ENCODE measurements at places on chromosomes 4 and X.

DNA sequence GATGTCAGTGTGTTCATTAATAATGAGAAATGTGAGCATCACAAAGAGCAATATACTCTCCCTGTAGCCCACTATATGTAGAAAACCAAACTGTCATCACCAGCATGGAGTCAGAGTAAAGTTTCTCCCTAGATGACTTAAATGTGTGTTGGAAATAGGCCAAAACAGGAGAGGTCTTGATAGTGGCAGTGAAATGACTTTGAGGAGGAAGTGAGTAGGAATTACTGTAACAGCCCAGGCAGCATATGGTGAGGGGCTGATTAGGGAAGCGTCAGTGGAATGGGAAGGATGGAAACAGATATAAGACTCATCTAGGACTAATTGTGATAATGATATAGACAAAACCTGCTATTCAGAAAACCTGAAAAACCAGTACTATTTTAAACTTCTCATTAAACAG, 83.9 kb downstream of the ATXN3L start:
- DNase-seq: no peak

- no peak for DNase-seq
Measured at GRCh38 chrX:11113731-11114130, 2.6 kb downstream of the HCCS start.

- DNase-seq: no peak
Measured at GRCh38 chr4:10201381-10202223, 85.0 kb upstream of the WDR1 start.

GRCh38 chrX:70168238-70169188, 8.8 kb upstream of the DGAT2L6 start:
- DNase-seq: no peak

DNA sequence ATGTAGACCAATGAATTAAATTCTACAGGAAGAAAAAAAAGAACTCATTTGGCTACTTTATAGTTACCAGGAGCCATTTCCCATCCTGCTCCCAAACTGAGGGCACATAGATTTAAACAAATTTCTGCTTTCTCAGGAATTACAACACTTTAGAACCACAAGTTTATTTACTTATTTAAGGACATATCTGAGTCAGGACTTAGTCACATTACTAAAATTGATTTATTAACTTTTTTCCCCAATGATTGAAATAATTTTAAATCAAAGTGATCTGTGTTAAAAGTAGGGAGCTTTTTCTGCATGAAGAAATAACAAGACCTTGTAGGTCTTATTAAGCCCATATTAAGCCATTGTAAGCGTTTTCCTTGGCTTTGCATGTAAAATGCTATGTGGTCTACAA, 291.0 kb upstream of the HAND2 start:
- DNase-seq: no peak

DNA sequence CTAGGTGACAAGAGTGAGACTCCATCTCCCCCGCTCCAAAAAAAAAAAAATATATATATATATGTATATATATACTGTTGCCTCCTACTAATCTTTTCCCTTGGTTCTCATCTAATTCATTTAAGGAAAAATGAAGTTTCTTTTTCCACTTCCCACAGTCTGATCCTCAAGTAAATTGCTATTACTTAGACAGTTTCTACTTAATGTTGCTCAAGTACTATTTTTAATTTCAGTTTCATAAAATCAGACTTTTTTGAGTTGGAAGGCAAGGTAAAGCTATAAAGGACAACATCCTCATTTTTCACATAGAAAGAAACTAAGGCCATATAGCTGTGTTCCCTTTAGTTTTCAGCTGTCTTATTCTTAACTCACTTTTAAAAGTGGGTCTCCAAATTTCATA, 5.8 kb downstream of the RXFP1 start:
- no peak for DNase-seq

DNA sequence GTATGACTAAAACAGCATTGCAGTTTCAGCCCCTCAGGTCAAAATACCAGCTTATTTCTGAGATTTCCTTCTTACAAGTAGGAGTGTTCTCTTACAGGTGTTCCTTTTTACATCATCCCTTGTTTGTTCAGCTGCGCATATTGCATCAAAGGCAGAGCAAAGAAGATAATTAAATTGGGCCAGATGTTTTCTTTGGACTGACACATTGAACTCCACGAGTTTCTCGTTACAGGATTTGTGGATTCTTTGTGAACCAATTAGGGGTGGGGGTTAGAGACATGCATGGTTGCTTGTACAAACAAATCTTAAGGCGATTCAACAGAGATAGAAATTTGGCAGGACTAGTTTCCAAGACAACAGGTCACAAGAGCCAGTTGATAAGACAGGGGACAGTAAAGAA, 95.7 kb downstream of the SPANXN4 start:
- no peak for DNase-seq

DNA sequence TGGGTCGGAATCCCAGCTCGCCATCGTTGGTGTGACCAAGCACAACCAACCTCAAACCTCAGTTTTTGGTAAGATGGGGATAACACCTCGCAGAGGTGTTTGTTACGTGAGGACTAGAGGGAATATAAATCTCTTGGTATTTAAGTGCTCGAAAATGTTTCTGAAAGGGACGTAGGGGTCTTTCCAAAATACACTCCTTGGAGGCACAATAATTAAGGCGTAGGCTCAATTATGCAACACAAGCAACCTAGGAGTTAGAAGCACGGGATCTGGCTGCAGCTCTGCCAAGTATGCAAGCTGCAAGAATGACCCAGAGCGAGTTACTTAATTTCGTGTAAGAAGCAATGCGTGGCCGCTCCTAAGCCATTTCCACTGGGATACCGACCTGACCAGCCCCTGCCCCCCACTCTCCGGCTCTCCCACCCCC, 552 bp downstream of the ADH5 start:
- DNase-seq: peak; percentile 63

GRCh38 chr4:7367406-7367805, 67.3 kb downstream of the PSAPL1 start:
- DNase-seq: no peak

GRCh38 chrX:81201071-81201470, 642 bp downstream of the HMGN5 start:
- DNase-seq: no peak

- DNase-seq: no peak
Measured at GRCh38 chr4:150318971-150319370, 240.7 kb downstream of the DCLK2 start.

GRCh38 chr4:41022116-41022515, 192.2 kb downstream of the APBB2 start:
- no peak for DNase-seq

DNA sequence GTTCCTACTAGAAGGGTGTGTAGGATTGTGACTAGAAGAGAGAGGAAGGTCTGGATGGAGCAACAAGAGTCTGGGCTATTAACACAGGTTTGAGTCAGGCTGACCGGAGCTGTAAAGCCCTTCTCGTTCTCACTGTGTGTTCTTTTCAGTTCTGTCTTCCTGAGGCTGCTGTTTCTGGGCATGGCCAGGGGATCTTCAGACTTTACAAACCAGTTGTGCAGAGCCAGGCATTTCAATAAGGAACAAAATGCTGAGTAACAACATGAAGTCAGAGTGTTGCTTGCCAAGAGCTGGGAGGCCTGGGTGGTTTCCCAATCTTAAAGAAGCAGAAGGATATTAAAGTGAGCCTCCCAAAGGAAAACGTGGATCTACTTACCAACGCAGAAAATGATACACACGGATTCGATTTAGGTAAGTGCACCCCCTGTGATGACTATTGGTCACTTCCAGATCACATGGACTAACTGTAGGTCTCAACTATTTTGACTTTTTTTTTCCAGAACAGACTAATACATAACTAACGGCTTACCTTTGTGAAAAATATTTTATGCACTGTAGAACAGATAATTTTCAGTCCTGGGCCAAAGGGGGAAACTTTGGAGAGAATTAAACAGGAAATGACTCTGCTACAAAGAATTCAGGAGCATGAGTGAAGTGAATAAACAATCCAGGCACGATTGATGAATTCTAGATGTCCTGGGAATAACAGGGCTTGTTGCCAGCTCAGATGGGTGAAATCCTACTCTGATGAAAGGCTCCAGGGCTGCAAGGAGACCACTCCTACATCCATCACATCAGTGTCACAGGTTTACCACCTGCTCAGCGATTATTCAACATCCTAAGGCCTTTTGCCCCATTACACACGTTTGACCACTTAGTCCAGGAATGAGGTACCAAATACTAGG, 94.5 kb downstream of the ANXA3 start:
- DNase-seq: no peak

DNA sequence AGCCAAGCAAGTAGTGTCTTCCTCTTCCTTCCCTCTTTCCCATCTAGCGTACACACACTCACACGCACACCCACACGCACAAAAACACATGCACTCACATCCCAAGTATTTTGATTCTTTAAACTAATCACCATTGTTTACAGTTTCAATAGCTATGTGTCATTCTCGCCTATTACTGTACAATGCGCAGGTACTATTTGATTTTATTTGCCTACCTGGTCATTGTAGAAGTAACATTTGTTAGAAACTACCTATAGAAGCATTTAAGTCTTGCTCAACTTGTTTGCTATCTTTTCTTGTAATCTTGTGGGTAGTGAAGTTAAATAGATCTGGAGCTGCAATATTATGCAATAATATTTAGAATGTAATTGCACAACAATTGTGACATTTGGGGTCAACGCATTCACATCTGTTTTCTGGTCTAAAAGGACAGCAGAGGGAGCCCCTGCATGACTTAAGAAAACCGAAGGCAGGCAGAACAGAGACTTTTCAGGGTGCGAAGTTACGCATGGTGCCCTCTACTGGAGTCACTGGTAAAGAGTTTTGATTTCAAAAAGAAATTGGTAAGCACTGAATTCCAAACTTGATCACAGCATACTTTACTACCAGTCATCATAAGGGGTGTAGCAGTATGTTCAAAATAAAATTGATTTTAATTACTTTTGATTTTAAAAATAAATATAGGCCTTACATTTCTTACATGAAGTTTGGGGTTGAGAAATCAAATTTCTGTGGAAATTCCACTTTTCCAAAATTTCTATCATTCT, 503.3 kb upstream of the FAM241A start:
- peak; percentile 24 for DNase-seq

GRCh38 chrX:149949743-149950436, 11.6 kb upstream of the EOLA2 start:
- DNase-seq: no peak

GRCh38 chr4:53478671-53479456, 101.4 kb downstream of the FIP1L1 start:
- DNase-seq: no peak

- no peak for DNase-seq
Measured at GRCh38 chr4:96955226-96955625, 1115.3 kb downstream of the PDHA2 start.

DNA sequence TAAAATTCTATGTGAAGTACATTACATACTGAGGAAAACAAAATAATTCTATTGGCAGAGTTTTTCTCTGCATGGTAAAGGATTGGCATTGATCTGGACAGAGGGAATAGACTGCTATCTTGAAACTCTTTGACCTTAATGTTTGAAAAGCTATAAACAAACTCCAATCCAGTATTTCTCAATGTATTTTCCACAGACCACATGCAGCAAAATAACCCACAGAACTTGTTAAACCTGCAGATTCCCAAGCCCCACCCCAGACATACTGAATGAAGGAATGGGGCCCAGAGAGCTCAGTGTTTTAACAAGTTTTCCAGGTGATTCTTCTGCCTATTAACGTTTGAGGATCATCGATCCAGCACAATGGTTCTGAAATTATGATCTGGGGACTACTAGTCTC, 15.7 kb downstream of the RNF128 start:
- DNase-seq: no peak

GRCh38 chr4:1379801-1380331, 26.4 kb downstream of the NKX1-1 start:
- DNase-seq: no peak

GRCh38 chr4:56058555-56058954, 109.8 kb downstream of the CEP135 start:
- DNase-seq: no peak

GRCh38 chr4:75235359-75235951, 278.7 kb downstream of the RCHY1 start:
- no peak for DNase-seq

GRCh38 chrX:104695593-104695992, 129.6 kb downstream of the IL1RAPL2 start:
- DNase-seq: no peak

GRCh38 chrX:70257423-70258288, 2.3 kb downstream of the P2RY4 start:
- DNase-seq: no peak

DNA sequence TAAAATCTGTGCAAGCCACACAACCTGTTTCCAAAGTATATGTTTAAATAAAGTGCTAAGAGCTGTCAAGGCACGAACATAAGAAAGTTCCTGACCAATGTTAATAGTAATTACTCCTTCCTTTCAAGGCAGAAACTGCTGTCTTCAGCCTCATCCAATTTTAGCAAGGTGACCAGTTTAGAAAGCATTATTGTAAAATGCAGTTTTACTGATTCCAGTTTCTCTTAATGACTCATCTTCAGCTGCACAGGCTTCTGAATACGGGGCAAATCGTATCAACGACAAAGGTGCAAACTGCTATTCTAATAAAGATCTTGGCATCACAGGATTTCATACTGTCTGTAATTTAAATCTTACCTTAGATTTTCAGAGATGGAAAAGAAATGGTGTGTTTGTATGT, 87.5 kb downstream of the PPP3CA start:
- no peak for DNase-seq

- no peak for DNase-seq
Measured at GRCh38 chr4:71828470-71828869, 44.6 kb upstream of the GC start.

- no peak for DNase-seq
Measured at GRCh38 chr4:100017637-100018310, 67.7 kb upstream of the H2AZ1 start.

DNA sequence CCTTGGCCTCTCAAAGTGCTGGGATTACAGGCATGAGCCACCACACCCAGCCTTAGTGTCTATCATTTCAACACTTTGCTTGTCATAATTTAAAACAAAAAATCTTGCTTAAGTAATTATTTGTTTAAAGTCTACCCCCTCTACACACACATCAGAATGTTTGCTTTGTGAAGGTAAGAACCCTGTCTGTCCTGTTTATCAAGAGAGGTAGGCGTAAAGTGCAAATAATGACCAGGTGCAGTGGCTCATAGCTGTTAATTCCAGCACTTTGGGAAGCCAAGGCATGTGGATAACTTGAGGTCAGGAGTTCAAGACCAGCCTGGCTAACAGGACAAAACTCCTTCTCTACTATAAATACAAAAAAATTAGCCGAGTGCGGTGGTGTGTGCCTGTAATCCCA, 326.7 kb upstream of the CLNK start:
- peak; percentile 89 for DNase-seq

- DNase-seq: no peak
Measured at GRCh38 chr4:45099471-45099870, 373.1 kb upstream of the GNPDA2 start.

- DNase-seq: no peak
Measured at GRCh38 chr4:25182937-25183336, 22.7 kb upstream of the SEPSECS start.

- no peak for DNase-seq
Measured at GRCh38 chrX:70279081-70279480, 2.9 kb upstream of the RAB41 start.

GRCh38 chr4:182126096-182126495, 117.1 kb upstream of the TENM3 start:
- no peak for DNase-seq

- DNase-seq: no peak
Measured at GRCh38 chr4:113636438-113636818, 125.1 kb downstream of the CAMK2D start.

GRCh38 chr4:168773388-168774195, 236.5 kb downstream of the CBR4 start:
- DNase-seq: no peak

Measured in T47D (cell line).